ENCODE measurements at places on chromosomes 12 and 14.
A peak's percentile ranks its signal among the peaks of the same experiment; 100 is the strongest.

- no peak for DNase-seq
Observed at GRCh38 chr12:100395811-100396210, 38.9 kb downstream of the SLC17A8 start.

- DNase-seq = no peak
Observed at GRCh38 chr12:65891987-65892481, 67.8 kb downstream of the HMGA2 start.

- peak; percentile 68 for DNase-seq
Observed at GRCh38 chr12:75489613-75490210, 9.2 kb downstream of the GLIPR1 start.

DNA sequence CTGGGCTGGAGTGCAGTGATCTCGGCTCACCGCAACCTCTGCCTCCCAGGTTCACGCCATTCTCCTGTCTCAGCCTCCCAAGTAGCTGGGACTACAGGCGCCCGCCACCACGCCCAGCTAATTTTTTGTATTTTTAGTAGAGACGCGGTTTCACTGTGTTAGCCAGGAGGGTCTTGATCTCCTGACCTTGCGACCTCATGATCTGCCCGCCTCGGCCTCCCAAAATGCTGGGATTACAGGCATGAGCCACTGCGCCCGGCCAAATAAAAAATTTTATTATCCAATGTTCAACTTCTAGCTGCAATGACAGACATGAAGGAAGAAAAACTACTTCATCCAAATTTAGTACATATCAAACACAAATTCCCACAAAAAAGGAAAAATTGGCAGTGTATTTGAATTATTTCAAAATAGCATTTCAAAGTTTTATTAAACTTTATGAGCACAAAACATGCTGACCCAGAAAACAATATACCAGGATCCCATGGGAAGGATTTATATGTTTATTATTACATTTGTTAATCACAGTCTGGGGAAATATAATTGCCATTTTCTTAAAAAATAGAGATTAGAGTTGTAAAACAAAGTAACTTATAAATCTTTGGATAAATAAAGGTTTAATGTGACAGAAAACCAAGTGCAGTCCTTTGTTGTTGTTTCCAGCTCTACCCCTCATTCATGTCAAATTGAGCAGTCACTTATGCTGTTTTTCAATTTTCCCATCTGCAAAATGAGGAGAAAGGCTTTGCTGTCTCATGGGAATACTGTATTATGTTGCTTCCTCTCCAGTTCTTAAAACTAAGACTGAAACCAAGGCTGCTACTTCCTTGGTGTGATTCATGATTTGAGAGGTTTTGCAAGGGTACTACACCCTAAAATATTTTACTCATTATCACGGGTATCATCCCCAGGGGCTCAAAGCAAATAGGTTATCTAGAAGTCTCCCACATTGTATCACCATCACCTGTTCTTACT, 155.2 kb upstream of the AVPR1A start:
- no peak for DNase-seq

DNA sequence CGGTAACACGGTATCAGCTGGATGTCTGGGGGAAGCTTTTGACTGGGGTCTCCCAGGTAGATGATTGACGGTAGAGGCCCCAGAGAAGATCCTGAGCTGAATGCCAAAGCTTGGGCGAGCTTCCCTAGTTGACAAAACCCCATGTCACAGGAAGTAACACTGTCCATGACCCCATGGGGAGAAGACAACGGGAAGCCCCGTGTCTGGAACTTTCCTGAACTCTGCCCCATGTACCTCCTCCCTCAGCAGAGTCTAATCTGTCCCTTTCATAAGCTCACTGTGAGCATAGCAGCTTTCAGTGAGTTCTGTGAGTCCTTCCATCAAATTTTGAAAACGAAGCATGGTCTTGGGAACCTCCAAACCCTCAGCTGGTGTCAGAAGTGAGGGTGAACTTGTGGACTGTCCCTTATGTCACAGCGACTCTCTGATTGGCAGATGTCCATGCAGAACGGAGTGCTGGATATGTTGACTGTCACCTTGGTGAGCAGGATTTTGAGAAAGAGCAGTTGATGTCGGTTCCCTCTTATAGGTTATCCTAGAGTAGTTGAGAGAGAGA, 29.7 kb upstream of the BEGAIN start:
- peak; percentile 33 for DNase-seq

DNA sequence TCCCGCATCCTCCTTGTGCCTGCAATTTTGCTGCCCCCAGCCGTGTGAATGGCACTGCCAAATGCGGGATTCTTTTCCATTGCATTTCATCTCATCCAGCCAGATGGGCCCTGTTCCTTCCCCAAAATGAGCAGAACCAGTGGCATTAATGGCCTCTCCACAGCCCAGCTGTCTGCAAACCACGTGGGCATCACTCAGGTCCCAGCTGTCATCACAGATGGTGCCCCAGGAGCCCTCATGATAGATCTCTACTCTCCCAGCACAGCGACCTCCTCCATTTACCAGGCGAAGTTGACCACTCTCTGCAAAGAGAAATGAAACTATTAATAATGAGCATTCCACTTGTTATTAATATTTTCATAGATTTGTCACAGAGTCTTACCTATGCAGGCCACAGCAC, 17.1 kb downstream of the CD163 start:
- no peak for DNase-seq

DNA sequence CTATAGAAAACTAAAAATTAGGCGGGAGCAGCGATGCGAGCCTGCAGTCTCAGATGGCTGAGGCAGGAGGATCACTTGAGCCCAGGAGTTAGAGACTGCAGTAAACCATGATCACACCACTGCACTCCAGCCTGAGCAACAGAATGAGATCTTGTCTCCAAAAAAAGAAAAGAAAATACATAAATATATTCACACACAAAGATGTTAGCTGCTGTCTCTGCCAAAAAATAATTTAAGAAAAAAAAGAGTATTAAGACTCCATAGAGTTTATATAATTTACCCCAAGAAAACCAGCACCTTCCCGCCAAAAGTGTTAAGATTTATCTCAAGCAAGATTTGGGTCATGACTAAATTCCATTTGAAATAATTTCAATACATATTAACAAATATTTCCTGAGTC, 102.6 kb downstream of the MED13L start:
- DNase-seq = no peak

DNA sequence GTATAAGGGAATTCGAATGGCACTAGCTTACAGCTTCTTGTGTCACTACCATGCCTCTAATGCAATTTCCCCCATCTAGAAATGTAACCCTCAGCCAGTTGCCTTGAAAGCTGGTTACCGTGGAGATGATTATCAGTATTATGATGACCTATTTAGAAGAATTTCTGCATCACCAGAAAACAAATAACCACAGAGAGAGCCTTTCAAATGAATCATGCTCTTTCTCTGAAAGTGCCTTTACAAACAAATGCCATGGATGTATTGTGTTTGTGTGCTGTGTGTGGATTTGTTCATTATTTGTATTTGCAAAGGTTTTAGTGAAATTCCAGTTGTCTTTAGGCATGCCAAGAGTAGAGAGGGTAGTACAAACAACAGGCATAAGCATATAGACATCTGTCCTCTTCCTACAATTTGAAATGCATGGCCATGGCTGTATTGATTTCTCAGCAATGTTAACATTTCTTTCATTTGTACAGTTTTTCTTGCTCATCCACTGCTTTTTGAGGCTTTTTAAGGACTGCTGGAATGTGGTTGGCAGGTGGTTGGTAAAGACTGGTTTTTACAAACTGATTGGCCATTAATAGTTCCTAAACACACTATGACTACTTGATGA, 266.5 kb downstream of the PAWR start:
- DNase-seq = no peak

DNA sequence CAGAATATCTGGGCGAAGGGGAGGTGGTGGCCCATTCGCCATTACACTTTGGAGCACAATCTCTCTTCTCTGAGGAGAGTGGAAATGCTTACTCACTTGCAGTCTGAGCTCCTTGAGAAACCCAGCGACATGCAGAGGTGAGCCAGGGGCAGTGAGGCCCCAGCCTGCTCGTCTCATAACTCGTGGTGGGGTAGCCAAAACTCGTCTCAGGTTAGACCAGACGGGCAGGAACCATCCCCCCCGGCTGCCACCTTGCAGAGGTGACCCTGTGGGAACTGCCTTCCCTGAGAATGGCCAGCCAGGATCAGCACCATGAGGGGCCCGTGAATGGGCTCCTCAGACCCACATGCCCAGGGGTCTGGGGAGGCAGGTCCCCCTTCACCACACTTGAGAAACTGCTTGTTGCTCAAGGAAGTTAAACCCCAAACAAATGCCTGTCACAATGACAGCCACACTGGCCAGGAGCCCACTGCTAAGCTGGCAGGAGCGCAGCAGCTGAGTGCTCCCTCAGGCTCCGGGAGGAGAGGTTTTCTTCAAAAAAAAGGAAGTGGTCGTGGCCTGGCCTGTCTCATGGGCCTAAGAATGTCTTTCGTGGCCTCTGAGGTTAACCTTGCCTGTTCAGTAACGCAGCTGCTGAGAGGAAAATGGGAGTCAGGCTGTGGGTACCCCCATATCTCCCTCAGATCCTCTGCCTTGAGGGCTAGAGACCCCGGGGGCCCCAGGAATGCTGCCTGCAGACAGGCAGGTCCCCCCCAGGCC, 9.2 kb upstream of the ALDH2 start:
- no peak for DNase-seq

GRCh38 chr14:77276295-77276935, 5.4 kb upstream of the NGB start:
- no peak for DNase-seq

DNA sequence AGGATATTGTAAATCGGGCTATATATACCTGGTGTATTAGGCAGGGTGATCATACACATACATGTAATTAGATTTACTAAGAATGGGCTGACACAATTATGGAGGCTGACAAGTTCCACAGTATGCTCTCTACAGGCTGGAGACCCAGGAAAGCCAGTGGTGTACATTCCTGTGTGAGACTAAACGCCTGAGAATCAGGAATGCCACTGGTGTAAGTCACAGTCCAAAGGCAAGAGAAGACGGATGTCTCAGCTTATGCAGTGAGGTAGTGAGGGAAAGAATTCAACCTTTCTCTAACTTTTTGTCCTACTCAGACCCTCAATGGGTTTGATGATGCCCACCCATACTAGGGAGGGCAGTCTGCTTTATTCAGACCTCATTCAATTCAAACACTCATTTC, 57.1 kb downstream of the METTL25 start:
- no peak for DNase-seq

- no peak for DNase-seq
Observed at GRCh38 chr12:113794774-113795173, 171.4 kb downstream of the RBM19 start.

- no peak for DNase-seq
Observed at GRCh38 chr12:18345021-18345735, 83.9 kb downstream of the PIK3C2G start.

DNA sequence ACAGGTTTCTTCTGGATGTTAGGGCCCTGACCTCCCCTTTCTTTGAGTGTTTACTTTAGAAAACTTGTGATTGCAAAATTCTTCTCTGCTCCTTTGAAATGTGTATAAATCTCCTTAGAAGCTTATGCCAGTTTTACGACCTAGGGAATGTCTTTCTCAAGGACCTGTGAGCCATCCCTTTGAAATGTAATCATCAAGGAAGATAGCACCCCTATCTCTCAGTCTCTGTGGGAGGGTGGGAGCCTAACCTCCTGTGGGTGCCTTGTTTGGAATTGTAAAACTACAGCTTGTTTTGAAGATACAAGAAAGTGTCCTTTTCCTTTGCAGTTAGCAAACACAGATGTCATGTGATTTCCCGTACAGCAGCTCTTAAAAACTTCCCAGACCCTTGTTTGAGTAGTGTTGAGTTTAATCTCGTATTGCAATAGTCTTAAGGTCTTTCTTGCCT, 3.3 kb downstream of the OR10AD1 start:
- DNase-seq = no peak

GRCh38 chr12:20410734-20411133, 42.4 kb downstream of the PDE3A start:
- no peak for DNase-seq

DNA sequence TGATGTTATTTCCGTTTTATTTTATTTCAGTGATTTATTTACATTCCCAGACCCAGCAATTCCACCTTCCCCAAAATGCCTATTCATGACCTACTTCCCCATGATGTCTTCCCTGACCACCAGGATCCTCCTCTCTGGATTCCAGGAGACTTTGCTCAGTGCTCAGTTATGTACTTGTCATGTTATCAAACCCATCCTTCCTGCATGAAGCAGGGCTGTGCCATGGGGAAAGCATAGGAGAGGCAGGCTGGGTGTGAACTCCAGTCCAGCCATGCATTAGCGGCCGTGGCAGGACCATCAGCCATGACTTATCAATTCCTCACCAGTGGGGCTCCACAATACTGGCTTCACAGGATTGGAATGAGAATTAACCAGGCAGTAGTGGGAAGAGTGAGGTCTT, 57.8 kb downstream of the B4GALNT3 start:
- DNase-seq = no peak

DNA sequence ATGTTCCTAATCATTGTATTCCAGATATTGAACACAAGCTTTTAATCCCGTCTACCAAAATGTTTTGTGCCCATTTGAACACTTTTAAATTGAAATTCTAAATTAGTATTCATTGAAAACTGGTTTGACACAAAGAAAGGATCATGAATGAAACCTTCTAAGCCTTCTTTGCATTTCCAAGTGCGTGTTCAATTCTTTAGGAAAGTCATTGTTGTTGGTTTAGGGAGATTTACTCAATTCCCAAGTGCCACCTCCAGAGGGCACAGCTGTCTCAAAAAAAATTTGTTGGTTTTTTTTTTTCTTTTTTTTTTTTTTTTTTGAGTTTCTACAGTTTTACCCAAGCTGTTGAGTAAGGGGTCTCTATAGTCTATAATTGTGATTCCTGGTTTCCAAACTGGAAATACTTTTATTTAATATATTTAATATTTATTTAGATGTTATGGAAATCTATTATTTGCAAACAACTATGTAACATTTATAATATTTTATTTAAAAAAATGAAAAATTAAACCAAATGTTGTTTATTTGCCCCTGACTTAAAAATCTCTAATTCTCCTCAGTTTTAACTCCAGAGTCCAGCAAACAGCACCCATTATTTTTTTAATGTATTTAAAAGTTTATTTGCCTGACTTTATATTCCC, 79.9 kb downstream of the NEDD1 start:
- DNase-seq = no peak

DNA sequence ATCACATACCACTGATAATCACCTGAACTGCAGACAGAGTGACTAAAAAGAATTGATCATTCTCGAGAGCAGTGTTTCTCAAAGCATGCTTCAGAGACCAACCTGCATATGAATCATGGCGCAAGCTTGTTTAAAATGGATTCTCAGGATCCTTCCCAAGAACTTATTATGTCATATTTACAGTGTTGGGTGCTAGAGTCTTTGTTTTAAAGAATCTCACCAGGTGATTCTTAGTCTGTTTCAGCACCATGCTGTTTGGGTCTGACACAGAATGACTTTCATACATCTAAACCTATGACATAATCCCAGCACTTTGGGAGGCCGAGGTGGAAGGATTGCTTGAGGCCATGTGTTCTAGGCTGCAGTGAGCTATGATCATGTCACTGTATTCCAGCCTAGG, 31.3 kb upstream of the SSPN start:
- no peak for DNase-seq

GRCh38 chr12:124586756-124587155, 19.3 kb upstream of the NCOR2 start:
- no peak for DNase-seq

DNA sequence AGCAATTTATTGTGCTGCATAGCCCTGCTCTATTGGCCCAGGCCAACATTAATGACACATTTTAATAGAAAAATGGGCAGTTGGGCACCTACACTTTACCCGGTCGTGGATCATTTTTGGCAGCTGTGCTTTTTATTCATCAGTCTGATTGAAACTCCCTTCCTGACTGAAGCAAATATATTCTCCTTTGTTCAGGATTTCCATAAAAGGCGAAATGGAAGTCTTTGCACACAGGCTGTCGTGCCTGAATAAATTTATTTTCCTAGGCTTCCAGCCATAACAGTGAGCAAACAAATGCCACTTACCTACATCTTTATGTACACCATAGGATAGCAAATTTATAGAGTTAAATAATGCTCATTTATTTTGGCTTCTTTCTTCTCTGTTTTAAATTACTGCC, 480.7 kb upstream of the DCN start:
- DNase-seq = no peak

Measured in activated effector memory CD4-positive, alpha-beta T cell treated with anti-CD3 and anti-CD28 coated beads, Interleukin-2, amount 50 U/mL, for 16 hours (primary cell).